ENCODE measurements at places on chromosomes 11 and 22. TPM values are rescaled to one million over a fixed set of nuclear protein-coding genes. Genes with fewer than 3 reads are reported as not detected.

- no peak for DNase-seq
These were observed 42.4 kb downstream of the LIF start for GRCh38 chr22:30204015-30204741.

DNA sequence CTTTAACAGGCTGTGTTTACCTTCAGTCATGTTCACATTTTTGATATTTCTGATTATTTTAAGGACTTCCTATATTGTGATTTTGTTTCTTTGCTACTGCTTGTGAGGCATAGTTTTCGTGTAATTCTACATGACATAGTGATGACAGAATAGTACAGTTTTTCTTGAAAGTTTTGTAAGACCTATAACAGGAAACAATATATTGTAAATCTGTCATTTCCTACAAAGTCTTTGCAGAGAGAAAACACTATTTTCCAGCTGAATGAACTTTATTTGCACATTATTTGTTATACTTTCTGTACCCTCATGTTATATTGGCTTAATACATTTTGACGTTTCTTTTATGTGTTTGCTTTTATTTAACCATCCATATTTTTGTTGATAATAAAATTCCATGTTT is 191.1 kb downstream of the TMEM135 start:
- DNase-seq = no peak

DNA sequence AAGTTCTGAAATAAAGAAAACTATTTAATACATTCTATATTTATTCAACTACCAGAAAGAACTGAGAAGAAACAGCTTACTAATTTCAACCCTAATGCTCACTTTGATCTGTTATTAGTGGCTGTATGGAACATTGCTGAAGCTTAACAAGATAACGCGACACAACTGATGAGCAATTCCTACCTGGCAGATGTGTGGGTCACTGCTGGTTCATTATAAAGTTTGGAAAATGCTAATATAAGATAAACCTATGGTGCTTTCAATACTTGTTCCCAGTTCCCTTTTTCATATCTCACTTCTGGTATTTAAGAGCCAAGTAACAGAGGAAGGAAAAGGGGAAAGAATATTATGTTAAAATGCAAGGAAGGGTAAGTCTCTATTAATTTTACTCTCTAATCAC is 10.5 kb downstream of the CTSC start:
- DNase-seq = no peak

- DNase-seq = no peak
These were observed 1.6 kb downstream of the PRDM11 start for GRCh38 chr11:45147891-45148675.

- no peak for DNase-seq
These were observed 44.9 kb downstream of the OR4C45 start for GRCh38 chr11:50077526-50077925.

GRCh38 chr11:108289699-108290098 is 66.8 kb downstream of the ATM start:
- no peak for DNase-seq

MDK gene
- 22.3 TPM for total RNA-seq
